ENCODE measurements at places on chromosomes 4 and X. TPM values are rescaled to one million over a fixed set of nuclear protein-coding genes. Genes with fewer than 3 reads are reported as not detected.

Gene GRPEL1
- 20.8 TPM for total RNA-seq

Gene TENM3
- 3.6 TPM for total RNA-seq

Gene FMR1NB
- total RNA-seq: not detected

Gene GSPT2
- 7.1 TPM for total RNA-seq

Gene ARHGAP36
- not detected for total RNA-seq

Gene SCD5
- 10.5 TPM for total RNA-seq

Gene SRPX2
- total RNA-seq: 18.2 TPM

Gene GNL3L
- 18.7 TPM for total RNA-seq

Gene DMRTC1B
- not detected for total RNA-seq

Gene MAOB
- 4.6 TPM for total RNA-seq

Gene HGFAC
- under 0.01 TPM for total RNA-seq

Gene ANXA3
- 7.2 TPM for total RNA-seq

Gene PABPC1L2B
- total RNA-seq: not detected

- DNase-seq: no peak
- H3K36me3 ChIP-seq: no peaks in the 10 kb centered on the region
- H3K27me3 ChIP-seq: no peaks in the 10 kb centered on the region
- no peaks in the 10 kb centered on the region for H3K4me1 ChIP-seq
- H3K27ac ChIP-seq: no peak overlapping the region
- no peak overlapping the region for H3K4me3 ChIP-seq
Observed at GRCh38 chr4:174263445-174263736, 20.1 kb downstream of the FBXO8 start.

DNA sequence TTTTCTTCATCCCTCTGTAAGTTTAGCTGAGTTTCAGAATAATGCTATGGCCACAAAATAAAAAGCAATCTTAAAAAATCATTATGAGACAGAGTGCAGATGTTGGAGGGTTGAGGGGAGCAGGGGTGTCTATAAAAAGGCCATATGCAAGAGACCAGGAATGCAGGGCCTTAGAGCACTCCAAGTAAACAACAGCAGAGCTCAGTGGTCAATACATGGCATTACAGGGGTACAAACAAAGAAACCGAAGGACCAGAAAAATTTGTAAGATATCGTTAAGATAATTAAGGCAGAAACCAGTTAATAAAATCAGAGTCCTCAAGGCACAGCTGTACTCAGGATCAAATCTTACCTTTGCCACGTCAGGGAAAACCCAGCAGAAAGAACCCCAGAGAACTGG lies 28.4 kb upstream of the NDST3 start:
- H3K4me1 ChIP-seq: no peaks in the 10 kb centered on the region
- H3K27ac ChIP-seq: no peak overlapping the region
- no peaks in the 10 kb centered on the region for H3K27me3 ChIP-seq
- DNase-seq: no peak
- H3K36me3 ChIP-seq: no peaks in the 10 kb centered on the region
- H3K4me3 ChIP-seq: no peak overlapping the region

GRCh38 chrX:12956704-12957534 lies 18.0 kb upstream of the TMSB4X start:
- H3K4me3 ChIP-seq: no peak overlapping the region
- H3K4me1 ChIP-seq: peaks cover 5% of the 10 kb centered on the region
- no peaks in the 10 kb centered on the region for H3K27me3 ChIP-seq

DNA sequence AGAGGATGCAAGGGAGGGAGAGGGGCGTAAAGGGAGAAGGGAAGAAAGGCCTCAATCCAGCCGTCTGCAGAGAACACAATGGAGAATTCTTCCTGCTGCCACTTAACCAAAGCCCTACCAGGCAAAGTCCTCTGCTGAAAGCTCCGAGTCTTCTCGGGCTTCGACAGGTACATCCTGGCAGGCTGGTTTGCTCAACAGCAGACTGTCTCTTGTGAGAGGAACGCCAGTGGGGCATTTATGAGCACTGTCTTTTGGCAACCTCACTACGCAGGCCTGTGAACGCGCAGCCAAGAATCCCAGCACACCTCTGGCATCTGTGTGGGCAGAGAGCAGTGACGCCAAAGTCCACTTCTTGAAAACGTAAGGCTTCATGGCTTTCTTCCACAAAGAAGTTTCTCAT lies 207.5 kb upstream of the FAM9B start:
- no peak for DNase-seq
- no peaks in the 10 kb centered on the region for H3K4me1 ChIP-seq
- no peak overlapping the region for H3K27ac ChIP-seq

GRCh38 chr4:8656711-8657380 lies 64.3 kb downstream of the CPZ start:
- no peak for DNase-seq
- no peak overlapping the region for H3K4me3 ChIP-seq
- H3K36me3 ChIP-seq: no peaks in the 10 kb centered on the region

DNA sequence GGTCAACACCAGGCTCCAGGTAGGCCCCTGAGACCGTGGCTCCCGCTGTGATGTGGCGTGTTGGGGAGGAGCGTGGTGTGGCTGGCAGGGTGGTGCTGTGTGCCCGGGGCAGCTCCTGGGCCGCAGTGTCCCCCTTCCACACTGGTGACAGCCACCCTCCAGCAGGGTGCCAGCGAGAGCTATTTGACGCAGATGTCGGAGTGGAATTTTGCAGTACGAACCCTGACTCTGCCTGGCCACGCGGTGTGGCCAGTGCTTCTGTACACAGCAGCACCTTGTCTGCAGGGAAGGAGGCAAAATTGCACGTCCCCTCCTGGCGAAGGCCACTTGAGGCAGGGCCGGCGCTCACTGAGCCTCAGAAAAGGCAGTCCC lies 53.2 kb downstream of the CPZ start:
- no peak overlapping the region for H3K4me3 ChIP-seq
- H3K27ac ChIP-seq: no peak overlapping the region
- no peaks in the 10 kb centered on the region for H3K4me1 ChIP-seq
- H3K27me3 ChIP-seq: no peaks in the 10 kb centered on the region

DNA sequence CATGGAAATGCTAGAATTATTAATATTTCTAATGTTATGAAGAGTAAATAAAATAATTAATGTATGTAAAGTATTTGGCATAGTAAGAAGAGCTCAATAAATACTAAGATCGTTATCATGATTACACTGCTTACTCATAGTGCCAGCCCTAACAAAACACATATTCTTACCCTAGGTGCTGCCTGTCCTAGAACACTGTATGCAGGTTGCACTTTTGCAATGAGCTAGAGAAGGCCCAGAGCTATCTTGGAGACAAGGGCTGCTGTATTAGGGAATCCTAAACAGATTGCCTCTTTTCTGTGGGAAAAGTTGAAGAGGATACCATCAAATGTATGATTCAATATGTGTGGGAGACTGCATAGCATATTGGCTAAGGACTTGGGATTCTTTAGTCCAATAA lies 48.0 kb upstream of the TMEM164 start:
- no peaks in the 10 kb centered on the region for H3K4me1 ChIP-seq
- no peaks in the 10 kb centered on the region for H3K36me3 ChIP-seq
- H3K4me3 ChIP-seq: no peak overlapping the region
- no peak overlapping the region for H3K27ac ChIP-seq
- no peak for DNase-seq
- no peaks in the 10 kb centered on the region for H3K27me3 ChIP-seq

- peaks cover 26% of the 10 kb centered on the region for H3K4me1 ChIP-seq
- H3K27me3 ChIP-seq: no peaks in the 10 kb centered on the region
- H3K36me3 ChIP-seq: peaks cover 11% of the 10 kb centered on the region
- peak; percentile 74 for DNase-seq
Observed at GRCh38 chr4:121669163-121669550, 27.6 kb downstream of the ANXA5 start.

DNA sequence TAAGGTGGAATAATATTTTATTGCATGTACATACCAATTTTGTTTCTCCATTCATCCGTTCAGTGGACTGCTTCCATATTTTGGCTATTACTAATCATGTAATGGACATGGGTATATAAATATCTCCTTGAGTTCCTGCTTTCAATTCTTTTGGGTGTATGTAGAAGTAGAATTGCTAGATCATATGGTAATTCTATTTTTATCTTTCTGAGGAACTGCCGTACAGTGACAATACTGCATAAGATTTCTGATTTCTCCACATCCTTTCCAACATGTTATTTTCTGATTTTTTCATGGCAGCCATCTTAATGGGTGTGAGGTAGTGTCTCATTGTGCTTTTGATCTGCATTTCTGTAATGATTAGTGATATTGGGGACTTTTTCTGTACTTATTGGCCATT lies 19.2 kb downstream of the ALPK1 start:
- no peak overlapping the region for H3K4me3 ChIP-seq
- no peak overlapping the region for H3K27ac ChIP-seq
- no peaks in the 10 kb centered on the region for H3K36me3 ChIP-seq
- H3K4me1 ChIP-seq: no peaks in the 10 kb centered on the region
- DNase-seq: no peak

GRCh38 chr4:9903317-9903716 lies 118.0 kb downstream of the SLC2A9 start:
- no peak for DNase-seq
- H3K27me3 ChIP-seq: no peaks in the 10 kb centered on the region
- H3K27ac ChIP-seq: no peak overlapping the region

GRCh38 chr4:1337376-1337831 lies 9.6 kb upstream of the UVSSA start:
- no peaks in the 10 kb centered on the region for H3K27me3 ChIP-seq
- no peak overlapping the region for H3K4me3 ChIP-seq
- no peaks in the 10 kb centered on the region for H3K4me1 ChIP-seq
- DNase-seq: no peak

DNA sequence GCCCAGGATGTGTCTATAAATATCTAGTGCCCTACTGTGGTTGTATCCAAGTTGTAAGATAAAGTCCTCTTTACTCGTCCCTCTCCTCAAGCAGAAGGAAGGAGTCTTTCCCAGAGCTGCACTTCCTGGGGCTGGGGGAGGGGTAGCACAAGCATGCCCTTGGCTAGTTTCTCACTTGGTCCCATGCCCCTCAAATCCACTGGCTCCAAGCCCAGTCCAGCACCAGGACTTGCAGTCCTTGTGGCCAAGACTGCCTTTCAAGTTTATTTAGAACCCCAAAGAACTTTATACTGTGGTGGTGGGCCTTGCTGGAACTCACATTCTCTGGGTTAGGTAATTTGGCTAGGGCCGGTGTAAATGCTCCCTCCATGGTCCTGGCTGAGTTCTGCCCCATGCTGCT lies 43.2 kb upstream of the SLC10A4 start:
- no peaks in the 10 kb centered on the region for H3K4me1 ChIP-seq
- DNase-seq: no peak
- no peak overlapping the region for H3K27ac ChIP-seq
- H3K4me3 ChIP-seq: no peak overlapping the region
- H3K36me3 ChIP-seq: no peaks in the 10 kb centered on the region

- H3K27ac ChIP-seq: no peak overlapping the region
- no peaks in the 10 kb centered on the region for H3K36me3 ChIP-seq
- no peaks in the 10 kb centered on the region for H3K27me3 ChIP-seq
- H3K4me3 ChIP-seq: no peak overlapping the region
Observed at GRCh38 chrX:29299684-29300083, 712.4 kb downstream of the IL1RAPL1 start.

GRCh38 chr4:2579910-2580309 lies 43.5 kb downstream of the FAM193A start:
- no peaks in the 10 kb centered on the region for H3K4me1 ChIP-seq
- DNase-seq: no peak
- H3K4me3 ChIP-seq: no peak overlapping the region

DNA sequence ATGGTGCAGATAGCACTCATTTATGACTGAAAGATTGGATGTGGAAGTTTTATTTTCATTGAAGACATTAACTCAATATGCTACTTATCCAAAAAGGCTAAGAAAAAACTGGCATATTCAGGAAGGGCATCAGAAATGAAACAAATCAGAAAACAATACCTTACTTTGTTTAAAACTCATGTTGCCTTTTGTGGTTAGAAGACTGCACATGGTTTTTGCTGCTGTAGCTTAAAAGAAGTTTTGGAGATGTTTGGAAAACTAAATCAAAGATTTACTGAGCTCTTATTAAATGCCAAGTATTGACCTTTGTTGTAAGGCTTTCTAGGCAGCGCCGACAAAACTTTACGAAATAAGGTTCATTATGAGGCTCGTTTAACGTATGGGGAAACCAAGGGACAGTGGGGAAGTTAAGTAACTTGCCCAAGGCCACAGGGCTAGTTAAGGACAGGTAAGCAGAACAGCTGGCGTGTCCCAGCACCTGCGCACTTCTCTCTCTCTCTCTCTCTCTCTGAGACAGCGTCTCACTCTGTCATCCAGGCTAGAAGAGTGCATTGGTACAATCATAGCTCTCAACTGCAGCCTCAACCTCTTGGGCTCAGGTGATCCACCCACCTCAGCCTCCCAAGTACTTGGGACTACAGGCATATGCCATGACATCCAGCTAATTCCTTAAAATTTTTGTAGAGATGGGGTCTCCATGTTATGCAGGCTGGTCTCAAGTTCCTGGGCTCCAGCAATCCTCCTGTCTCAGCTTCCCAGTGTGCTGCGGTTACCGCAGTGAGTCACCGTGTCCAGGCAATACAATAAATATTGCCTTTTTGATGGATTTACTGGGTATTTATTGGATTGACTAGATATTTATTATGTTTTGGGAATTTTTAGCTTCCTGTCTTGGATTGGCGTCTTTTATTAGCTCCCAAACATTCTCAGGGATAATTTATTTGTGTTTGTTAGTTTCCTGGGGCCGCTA lies 16.1 kb downstream of the LRP2BP start:
- no peak overlapping the region for H3K27ac ChIP-seq
- no peaks in the 10 kb centered on the region for H3K27me3 ChIP-seq
- DNase-seq: no peak
- no peaks in the 10 kb centered on the region for H3K4me1 ChIP-seq
- H3K4me3 ChIP-seq: no peak overlapping the region
- no peaks in the 10 kb centered on the region for H3K36me3 ChIP-seq

DNA sequence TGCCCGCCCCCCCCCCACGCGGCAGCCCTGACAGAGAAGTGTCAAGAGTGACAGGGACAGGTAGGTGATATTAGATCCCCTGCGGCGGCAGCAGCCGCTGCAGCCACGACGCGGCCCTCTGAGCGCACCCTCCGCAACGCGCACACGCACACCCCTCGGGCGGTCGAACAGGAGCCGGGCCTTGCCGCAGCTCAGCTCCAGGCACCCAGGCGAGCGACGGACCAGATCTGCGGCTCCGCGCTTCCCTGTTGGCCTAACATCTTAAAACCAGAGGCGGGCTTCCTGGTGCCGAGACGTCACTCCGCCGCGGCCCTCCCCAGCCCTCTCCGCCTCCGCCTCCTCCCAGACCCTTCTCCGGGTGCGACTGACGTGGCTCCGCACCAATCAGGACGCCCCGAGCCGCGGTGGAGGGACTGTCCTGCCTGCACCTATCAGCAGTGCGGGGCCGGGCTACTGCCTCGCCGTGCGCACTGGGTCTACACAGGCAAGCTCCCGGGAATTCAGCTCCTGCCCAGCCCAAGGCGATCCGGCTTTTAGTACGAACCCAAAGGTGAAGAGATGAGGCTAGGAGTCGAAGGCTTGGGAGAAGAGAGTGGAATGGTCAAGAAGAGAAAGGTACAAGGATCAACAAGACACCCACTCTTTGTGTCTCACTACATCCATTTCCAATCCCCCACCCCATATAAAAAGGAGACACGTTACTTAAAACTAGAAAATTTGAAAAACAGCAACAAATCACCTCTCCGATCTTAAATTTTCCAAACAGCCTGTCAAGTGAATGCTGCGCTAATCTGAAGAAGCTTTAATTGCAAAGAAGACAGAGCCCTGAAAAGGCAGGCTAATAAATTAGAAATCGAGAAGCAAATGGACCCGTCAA lies at the start of gene PITX2:
PITX2 (minus strand) TSS at position 237 of the 877 bp plus-strand sequence. CDS start 617 bp downstream, outside the sequence.
- no peak within 1 kb of the TSS for H3K27ac ChIP-seq
- no peaks in the 10 kb centered on the region for H3K36me3 ChIP-seq
- peaks cover 81% of the 10 kb centered on the region for H3K27me3 ChIP-seq
- no peaks in the 10 kb centered on the region for H3K4me1 ChIP-seq
- peak; percentile 83 for DNase-seq
